ENCODE measurements at places on chromosomes 6 and 20.

DNA sequence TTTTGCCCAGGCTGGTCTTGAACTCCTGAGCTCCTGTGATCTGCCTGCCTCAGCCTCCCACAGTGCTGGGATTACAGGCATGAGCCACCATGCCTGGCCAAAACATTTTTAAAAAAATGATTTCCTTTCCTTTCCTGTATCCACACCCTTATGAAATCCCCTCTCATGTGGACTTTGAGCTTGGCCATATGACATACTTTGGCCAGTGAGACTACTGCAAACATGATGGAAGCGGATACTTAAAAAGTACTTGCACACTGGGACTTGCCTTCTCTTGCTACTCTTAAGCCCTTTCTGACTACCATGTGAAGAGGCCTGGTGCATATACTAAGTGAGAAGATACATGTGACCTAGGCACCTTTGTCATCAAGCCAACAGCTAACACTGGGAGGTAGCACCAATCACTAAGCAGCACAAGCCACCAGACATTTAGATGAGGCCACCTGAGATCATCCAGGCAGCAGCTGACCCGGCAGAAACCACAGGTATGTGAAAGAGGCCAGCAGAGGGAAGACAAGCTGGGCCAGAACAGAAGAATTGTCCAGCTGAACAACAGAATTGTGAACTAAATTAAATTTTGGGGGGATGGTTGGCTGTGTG, 78.5 kb upstream of the HDAC2 start:
- no peak for DNase-seq

DNA sequence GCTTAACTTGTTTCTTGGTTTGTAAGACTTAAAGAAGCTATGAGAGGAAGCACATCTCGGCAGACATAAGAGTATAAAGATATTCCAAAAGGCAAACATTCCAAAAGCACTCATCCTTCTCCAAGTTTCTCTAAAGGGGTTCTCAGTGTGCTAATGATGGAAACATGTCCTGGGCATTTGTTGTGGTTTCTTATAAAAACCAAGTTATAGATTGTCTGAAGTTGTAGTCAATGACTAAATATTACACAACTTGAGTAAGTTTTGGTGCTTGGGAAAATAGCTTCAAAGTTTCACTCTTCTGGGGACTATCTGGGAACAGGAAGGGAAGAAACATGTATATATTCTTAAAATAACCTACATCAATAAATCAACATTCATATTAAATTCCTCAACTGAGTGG, 128.3 kb upstream of the TBX18 start:
- DNase-seq: no peak

DNA sequence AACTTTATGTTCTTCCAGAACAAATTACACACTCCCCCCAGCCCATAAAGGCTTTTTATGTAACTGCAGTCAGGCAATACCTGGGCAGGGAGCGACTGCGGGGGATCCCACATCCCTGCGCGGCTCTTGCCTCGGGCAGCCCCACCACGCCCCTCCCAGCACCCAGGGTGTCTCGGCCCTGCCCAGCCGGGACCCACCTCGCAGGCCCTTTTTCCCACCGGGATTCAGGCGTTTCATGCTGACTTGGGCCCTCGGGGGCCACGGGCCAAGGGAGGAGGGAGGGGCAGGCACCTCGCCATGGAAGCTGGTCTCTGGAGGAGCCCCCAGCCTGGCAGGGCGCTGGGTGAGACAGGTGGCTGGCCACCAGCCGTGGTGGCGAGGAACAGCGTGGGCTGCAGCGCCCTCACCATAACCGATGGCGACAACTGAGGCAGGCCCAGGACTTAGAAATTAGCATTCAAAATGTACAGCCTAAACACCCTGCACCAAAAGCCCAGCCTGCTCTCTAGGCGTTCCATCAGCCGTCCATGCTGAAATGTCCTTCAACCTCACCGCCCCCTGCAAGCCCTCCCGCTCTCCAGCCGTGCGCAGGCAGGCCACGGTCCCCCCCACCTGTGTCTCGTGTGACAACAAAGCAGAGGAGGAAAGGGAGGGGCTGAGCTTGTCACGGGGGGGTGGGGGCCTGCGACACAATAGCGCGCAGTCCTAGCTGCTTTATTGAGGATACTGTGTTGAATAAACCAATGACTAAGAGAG, 15.1 kb upstream of the FOXC1 start:
- DNase-seq: no peak

- peak; percentile 87 for DNase-seq
Observed at GRCh38 chr6:149028767-149029405, 282.1 kb downstream of the UST start.

DNA sequence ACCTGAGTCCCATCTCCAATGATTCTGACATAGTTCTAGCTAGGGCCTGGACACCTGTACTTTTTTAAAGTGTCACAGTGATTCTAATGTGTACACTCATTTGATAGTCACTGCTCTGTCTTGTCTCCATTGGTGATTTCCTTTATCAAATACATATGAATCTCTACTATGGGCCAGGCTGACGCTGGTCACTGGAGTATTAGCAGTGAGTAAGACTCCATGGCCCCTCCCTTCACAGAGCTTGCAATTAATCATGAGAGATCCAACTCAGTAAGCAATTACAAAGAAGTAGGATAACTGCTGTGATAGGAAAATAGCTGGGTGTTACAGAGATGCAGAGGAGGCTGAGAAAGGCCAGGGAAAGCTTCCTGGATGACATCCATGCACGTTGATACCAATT, 19.3 kb upstream of the SASH1 start:
- no peak for DNase-seq

- no peak for DNase-seq
Observed at GRCh38 chr6:7999201-7999600, 65.0 kb downstream of the BLOC1S5 start.

DNA sequence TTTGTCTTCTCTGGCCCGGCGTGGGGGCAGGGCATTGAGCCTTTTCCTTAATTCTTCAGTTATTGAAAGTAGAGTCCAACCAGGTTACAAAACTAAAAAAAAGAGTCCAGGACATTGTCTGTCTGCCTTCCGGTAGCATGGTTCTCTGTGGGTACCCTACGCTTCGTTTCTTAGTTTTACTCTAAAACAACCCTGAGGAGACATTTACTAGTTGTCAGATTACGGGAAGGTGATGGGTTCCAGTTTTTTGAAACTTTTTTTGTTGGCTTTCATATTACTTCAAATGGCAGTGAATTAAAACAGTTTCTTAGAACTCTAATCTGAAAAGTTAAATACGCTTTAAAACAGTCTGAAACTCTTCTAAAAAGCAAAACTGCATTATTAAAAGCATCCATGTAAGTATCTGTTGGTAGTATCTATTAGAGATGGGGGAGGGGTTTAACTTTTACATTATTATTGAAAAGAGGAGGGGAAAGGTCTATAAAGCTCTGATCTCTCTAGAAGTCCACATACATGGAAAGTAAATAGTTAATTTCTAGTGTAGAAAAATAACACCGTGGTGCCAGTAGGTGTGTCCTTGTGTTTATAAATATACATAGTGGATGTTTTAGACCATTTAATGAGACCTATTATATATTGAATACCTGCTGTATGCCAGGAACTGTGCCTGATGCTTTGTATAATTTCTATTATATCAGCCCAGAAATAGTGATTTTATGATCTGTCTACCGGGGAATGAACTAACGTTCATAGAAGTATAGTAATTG, 2.2 kb downstream of the BICRAL start:
- DNase-seq: no peak

GRCh38 chr6:4287811-4288244, 152.5 kb upstream of the ECI2 start:
- DNase-seq: no peak

GRCh38 chr20:6767536-6768227, at the start of gene BMP2:
TSS of gene BMP2 (plus strand) at chr20:6767686. CDS start at chr20:6770127, 2,441 bp downstream.
- peak; percentile 38 for DNase-seq

DNA sequence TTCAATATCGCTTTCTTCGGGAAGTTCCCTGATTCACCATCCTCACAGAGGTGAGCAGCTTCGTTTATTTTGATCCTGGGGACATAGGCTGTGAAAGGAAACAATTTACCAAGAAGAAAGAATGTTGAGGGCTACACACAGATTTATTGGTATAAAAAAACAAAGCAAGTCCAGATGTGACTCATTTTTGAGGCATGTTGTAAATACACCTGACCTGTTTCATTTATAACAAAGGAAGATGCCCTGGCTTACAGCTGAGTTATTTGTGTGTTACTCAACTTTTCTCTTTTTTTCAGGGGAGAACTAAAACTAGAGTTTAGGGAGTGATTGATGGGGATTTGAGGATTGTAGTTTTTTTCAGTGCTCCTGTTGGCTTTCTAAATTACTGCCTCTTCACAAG, 489.5 kb downstream of the CBLN4 start:
- DNase-seq: no peak

DNA sequence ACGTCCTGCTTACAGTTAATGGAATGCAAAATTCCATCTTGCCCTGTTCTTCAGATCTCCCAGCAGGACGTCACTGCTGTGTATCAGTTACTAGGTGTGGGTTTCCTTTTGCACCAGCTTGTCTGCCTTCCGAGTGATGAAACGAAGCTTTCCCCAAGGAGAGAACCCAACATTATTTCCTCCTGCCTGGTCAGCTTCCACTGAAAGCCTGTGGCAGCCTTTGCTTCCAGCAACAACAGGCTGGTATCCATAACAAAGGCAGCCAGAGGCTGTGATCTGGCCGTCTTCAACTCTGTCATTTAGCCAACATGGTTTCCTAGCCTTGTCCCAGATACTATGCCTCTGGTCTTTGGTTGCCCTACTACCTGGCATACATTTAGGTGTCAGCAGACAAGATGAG, 78.9 kb upstream of the HEY2 start:
- DNase-seq: no peak

GRCh38 chr6:67736816-67737215, 898.3 kb upstream of the ADGRB3 start:
- DNase-seq: no peak

DNA sequence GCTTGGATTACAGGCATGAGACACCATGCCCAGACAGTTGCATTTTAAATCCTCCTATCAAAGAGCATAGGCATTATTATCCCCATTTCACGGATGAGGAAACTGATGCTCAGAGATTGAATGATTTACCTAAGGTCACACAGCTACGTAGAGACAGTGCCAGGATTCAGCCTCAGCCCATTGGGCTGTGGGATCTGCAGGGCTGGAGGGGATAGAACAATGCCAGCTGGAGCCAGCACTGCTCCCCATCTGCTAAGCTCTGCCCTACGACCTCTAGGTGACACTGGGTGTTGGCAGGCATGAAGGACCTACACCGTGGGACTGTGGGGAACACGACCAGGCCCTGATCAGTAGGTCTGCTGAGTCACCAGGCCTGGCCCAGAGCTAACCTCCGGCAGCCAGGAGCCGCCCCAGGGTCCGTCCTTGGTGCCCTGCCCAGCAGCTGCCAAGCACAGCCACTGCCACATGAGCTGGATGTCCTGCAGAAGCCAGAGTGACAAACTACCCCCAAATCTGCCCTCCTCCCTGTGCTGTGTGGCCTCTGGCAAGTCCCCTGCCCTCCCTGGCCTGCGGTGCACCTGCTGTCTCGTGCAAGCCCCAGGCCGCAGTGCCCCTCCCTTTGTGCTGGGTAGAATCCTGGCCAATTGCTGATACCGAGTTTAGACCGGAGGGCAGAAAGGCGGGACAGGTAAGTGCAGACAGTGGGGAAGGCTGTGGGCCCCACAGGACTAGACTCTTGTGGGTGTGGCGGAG, 47.6 kb upstream of the PTGIS start:
- DNase-seq: no peak

DNA sequence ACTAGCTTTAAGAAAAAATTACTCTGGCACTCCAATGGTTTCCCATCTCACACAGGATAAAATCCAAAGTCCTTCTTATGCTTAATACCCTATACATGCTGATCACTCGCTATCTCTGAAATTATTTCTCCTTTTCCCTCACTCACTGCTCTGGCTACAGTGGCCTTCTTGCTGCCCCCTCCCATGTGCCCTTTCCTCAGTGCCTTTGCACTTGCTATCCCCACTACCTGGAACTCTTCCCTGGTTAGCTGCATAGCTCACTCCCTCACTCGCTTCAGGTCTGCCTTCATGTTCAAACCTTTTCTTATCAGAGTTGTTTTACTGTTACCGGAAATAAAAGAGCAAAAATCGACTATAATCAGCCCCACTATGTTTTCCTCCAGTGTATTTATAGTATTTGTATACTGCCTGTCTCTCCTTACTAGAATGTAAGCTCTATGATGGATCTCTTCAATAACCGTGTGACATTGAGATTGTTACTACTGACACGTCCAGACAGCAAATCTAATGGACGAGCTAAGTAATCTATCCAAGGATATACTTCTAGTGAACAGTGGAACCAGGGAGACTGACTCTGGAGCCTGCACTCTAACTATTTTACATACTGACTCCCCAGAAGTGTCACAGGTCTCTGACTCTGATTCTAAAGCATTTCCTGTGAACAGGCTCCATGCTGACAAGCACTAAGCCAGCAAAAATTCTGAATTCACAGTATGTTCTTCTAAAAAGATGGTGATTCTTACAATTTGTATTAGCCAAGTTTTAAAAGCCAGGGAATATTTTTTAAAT, 25.1 kb downstream of the FKBP5 start:
- DNase-seq: no peak

DNA sequence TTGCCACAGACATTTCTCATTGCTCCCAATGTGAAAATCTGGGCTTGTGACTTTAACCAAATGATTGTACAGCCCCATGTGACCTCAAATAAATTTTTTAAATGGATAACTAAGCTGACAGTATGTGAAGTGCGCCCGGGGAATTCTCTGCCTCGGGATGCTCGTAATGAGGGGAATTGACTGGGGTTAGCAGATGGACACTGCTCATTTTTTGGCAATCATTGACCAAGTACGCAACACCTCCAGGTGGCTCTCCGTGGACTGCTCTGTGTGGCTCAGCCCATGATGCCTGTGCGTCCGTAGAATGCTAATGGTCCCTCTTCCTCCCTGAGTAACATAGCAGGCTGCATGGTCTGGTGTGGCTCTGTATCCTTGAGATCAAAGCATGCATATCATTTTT, 42.4 kb downstream of the FARS2 start:
- no peak for DNase-seq

- no peak for DNase-seq
Observed at GRCh38 chr20:11387189-11387754, 530.4 kb upstream of the BTBD3 start.

DNA sequence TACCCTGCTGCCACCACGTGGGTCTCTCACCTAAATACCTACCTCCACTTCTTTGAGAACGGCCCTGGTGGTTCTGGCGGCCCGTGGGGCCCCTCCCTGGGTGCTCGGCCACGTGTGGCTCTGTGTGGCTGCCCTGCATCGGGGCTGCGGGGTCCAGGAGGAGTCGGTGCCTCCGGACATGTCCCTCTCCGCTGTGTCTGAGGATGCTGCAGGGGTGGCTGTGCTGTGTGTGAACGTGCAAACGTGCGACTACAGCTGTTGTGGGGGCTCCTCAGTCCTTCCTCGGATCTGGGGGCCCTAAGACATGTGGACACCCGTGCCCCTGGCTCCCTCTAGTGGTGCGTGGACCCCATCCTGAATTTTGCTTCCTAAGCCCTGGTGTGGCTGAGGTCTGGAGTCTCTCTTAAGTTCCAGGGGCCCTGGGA, 691.8 kb downstream of the QKI start:
- DNase-seq: no peak

All from NCI-H774 (cell line).